Neural crest cell (in vitro differentiated cells): ENCODE measurements at places on chromosomes 5 and 9.
A peak's percentile ranks its signal among the peaks of the same experiment; 100 is the strongest.

DNA sequence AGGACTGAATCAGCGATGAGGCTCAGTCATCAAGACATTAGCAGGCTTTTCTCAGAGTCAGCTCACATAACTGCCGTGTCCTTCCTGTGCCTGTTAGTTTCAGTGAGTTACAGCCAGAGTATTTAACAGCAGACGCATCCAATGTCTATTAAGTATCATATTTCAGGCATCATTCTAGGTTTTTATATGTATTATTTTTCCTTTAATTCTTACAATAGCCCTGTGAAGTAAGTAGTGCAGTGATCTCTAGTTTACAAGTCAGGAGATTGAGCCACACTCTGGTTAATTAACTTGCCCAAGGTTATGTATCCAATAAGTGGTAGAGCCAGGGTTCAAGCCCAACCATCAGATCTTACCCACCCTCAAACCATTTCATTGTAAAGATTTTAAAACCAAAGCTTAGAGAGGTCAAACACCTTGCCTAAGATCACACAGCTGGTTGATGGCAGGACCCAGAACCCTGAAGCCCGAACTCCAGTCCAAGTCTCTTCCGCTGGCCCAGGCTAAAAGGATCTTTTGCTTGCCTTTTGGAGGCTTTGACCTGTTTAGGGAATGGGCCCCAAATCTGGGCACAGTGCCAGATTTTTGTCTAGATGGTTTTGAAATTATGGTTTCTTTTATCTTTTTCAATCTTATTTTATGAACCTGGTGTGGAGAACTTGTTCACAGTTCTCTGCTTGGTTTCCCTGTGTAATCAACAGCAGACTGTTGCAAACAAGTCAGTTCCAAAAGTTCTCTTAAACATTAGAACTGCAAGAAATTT, 261.2 kb upstream of the CLINT1 start:
- no peak for DNase-seq

DNA sequence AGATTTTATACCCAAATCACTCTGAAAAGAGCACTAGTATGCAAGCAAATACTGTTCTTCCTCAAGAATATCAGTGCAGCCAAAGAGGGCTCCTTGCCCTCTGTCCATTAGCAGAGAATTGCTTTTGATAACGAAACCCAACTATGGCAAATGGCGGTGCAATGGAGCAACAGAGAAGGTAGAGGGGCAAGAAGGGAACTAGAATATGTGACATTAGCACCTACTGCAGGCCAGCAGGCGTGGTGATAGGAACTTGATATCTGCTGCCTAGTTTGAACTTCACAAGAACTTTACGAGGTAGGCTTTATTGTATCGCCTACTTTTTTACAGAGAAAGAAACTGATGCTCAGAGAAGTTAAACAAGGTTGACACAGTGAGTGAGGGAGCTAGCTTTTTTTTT, 66.1 kb downstream of the APBA1 start:
- DNase-seq: no peak

DNA sequence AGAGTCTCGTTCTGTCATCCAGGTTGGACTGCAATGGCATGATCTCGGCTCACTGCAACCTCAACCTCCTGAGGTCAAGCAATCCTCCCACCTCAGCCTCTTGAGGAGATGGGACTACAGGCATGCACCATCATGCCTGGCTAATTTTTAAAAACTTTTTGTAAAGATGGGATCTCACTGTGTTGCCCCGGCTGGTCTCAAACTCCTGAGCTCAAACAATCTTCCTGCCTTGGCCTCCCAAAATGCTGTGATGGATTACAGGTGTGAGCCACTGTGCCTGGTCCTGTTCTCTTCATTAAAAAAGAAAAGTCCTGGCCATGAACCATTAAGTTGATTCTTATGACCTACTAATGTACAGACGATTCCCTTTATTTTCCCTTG, 54.7 kb downstream of the ERAP1 start:
- DNase-seq: no peak

DNA sequence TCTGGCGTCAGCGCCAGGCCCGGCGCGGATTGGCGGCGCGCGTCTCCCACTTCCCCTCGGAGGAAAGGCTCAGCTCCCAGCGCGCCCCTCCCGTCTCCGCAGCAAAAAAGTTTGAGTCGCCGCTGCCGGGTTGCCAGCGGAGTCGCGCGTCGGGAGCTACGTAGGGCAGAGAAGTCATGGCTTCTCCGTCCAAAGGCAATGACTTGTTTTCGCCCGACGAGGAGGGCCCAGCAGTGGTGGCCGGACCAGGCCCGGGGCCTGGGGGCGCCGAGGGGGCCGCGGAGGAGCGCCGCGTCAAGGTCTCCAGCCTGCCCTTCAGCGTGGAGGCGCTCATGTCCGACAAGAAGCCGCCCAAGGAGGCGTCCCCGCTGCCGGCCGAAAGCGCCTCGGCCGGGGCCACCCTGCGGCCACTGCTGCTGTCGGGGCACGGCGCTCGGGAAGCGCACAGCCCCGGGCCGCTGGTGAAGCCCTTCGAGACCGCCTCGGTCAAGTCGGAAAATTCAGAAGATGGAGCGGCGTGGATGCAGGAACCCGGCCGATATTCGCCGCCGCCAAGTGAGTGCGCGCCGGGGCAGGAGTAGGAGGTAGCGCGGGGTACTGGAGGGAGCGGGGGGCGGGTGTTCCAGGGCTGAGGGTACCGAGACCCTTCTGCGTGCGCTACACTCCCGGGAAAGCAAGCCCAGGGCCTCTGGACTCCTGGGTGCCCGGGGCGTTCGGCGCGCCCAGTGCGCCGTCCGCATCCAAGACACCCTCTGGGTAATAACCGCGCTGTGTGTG, at the start of gene MSX2:
Gene MSX2 (plus strand): TSS at position 99 of the 777 bp plus-strand sequence. CDS start 78 bp downstream, at position 177.
- peak; percentile 78 for DNase-seq

- no peak for DNase-seq
These were observed 69.8 kb downstream of the ASTN2 start for GRCh38 chr9:117344892-117345660.
